ENCODE measurements at places on chromosomes 4 and X.

GRCh38 chr4:55398461-55398860, 2.7 kb downstream of the TMEM165 start:
- DNase-seq = no peak

- no peak for DNase-seq
These were observed 60.6 kb downstream of the SMARCA1 start for GRCh38 chrX:129462707-129463106.

- no peak for DNase-seq
These were observed 106.4 kb upstream of the NDST4 start for GRCh38 chr4:115219862-115220261.

GRCh38 chr4:151669990-151670389, 90.8 kb downstream of the GATB start:
- DNase-seq = no peak

- DNase-seq = no peak
These were observed 58.3 kb upstream of the HPGD start for GRCh38 chr4:174580597-174580996.

- DNase-seq = no peak
These were observed 549.8 kb upstream of the INTU start for GRCh38 chr4:127082986-127083385.

GRCh38 chrX:70219938-70220764, 14.3 kb upstream of the AWAT1 start:
- DNase-seq = no peak

DNA sequence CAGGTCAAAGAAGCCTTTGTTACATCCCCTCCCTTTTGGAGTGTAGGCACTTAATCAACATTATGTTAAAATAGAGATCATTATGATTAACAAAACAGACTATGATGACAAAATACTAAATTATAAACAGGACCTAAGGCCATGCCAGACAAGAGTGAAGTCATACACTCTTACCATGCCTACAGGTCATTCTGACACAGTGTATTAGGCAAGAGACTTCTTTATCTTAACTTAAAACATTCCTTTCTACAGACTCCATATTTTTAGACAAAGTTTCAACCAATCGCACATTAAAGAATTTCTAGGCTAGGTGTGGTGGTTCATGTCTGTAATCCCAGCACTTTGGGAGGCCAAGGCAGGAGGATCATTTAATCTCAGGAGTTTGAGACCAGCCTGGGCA, 128.6 kb upstream of the SLC34A2 start:
- no peak for DNase-seq

- peak; percentile 64 for DNase-seq
These were observed 565 bp downstream of the MOB1B start for GRCh38 chr4:70902577-70903290.

DNA sequence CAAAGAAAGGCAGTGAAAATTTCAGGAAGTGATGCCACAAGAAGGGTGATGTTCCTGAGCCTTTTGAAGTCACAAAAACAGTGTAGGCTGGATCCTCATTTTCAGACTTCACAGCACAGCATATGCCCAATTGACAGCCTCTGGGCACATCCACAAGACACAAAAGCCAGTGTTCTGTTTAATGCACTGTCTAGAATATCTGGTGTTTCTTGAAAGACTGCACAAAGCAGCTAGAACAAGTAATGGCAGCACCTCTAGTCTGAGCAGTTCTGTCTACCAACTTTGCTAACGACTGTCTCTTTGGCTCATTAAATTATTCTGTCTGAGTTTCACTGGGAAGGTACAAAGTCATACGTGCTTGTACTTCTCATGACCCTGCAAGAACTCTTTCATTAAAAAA, 417.1 kb upstream of the GALNT7 start:
- DNase-seq = no peak

GRCh38 chrX:44349561-44349960, 6.1 kb upstream of the EFHC2 start:
- DNase-seq = no peak

DNA sequence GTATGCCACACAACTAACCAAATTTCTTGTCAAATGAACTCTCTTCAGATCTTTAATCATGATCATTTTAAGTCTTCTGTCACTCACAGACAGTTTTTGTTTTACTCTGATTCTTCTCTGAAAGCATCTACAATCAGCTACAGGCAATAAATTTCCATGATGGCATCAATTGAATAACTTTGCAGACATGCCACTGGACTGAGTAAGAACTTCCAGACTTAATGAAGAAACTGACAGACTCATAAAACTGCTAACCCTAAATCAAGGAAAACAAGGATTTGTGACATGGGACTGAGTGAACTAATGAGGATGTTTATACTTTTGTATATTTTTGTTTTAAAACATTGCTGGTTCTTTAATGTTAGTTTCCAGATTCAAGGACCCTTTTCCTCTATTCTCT, 5.5 kb upstream of the PPP1R2C start:
- no peak for DNase-seq

DNA sequence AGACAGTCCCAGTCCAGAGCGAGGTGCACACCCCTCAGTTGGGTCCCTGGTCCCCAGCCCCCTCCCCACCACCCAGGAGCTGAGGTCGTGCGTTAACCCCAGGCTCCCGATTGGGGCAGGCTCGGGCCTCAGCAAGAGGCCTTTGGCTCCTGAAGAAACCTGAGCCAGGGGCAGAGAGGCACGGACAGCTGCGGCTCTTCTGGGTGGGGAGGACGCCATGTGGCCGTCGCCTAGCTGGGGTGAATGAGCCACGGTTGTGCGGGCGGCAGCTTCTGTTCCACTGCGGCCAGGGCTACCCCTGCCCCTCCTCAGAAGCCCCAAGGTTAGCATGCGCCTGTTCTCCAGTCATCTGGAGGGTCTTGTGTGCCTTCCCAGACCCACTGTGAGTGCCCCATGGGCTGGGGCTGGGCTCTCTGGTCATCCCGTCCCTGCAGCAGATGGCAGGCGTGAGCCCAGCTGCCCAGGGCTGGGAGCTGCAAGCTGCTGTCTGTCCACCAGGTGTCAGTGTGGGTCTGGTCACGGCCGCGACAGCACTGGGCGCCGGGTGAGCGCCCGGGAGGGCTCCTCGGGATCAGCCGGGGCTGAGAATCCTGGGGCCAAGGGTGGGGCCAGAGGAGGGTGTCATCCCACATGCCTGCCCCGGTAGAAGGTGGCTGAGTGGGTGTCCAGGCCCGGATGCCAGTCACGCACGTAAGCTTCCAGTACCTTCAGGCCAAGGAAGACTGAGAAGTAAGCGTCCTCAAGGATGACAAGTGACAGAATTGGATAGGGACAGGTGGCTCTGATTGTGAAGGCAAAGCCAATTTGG, 21.9 kb downstream of the ATP2B3 start:
- peak; percentile 79 for DNase-seq

- no peak for DNase-seq
These were observed 142.8 kb downstream of the MGST2 start for GRCh38 chr4:139808381-139808807.

All from activated CD8-positive, alpha-beta memory T cell treated with anti-CD3 and anti-CD28 coated beads, Interleukin-2, amount 50 U/mL, for 48 hours (primary cell).